Endothelial cell of umbilical vein (primary cell): ENCODE measurements at places on chromosomes 12 and 14. TPM values are rescaled to one million over a fixed set of nuclear protein-coding genes. Genes with fewer than 3 reads are reported as not detected.

The CEP170B gene
- polyA plus RNA-seq, result 13.9 and 16.7 TPM in 2 replicates

The ANHX gene
- not detected in 2 replicates for polyA plus RNA-seq

The LTA4H gene
- polyA plus RNA-seq, result 65.1 and 85.2 TPM in 2 replicates

The GPD1 gene
- polyA plus RNA-seq, result 0.07 and 0.10 TPM in 2 replicates

The LYZ gene
- not detected in 2 replicates for polyA plus RNA-seq

The CCDC197 gene
- polyA plus RNA-seq, result not detected in 2 replicates

The CMKLR1 gene
- 0.60 and 0.61 TPM in 2 replicates for polyA plus RNA-seq

The JAG2 gene
- polyA plus RNA-seq, result 80.7 and 105 TPM in 2 replicates
